Posterior vena cava (tissue), 2 donors: ENCODE measurements at places on chromosomes 13 and 19. TPM values are rescaled to one million over a fixed set of nuclear protein-coding genes. Genes with fewer than 3 reads are reported as not detected.

ZNF253 gene
- total RNA-seq: 6.9 TPM

DNA sequence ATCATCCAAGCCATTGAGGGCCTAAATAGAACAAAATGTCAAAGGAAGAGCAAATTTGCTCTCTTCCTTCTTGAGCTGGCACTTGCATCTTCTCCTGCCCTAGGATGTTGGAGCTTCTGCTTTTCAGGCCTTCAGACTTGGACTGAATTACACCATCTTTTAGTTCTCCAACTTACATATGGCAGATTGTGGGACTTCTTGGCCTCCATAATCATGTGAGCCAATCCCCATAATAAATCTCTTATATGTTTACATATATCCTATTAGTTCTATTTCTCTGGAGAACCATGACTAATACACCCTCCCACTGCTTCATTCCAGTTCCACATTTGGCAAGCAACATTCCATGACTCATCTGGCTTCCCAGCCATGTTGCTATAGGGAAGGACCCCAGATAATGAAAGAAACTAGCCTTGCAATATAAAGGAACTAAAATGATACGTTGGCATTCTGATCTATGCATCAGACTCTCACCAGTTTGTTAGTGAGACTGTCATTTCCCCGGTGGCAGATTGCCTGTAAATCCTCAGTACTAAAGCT is 11.0 kb upstream of the ACOD1 start:
- no peak for DNase-seq

GRCh38 chr19:342801-343421 is 1.7 kb downstream of the MIER2 start:
- peak; percentile 86 for DNase-seq

DNA sequence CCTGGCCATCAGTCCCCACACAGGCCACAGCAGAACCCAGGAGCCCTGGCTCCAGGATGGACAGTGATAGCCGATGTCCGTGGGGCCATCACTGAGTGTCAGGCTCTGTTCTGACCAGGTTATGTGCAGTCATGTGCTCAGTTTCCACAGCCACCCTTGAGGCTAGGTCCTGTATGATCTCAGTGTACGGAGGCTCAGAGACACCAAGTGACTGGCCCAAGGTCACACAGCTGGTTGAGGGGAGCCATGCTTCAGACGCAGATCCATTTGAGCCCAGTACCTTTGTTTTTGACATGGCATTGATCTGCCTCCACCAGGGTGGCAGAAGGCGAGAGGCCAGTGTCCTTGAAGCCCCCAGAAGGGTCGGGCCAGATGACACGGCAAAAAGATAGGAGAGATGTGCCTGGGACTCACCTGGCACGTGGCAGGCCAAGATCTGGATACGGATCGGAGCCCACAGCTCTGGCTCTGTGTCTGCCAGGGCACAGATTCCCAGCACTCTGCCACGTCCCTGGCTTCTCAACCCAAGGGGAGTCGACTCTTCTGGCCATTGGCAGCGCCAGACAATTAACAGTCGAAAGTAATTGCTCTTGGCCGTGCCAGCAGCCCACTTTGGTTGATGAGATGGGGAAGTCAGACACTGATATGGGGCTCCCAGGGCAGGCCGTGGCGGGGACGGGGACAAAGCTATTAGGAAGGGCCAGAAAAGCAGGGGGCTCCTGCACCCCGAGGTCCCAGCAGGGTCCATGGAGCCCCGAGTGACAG is 15.6 kb downstream of the EVI5L start:
- DNase-seq: no peak

DNA sequence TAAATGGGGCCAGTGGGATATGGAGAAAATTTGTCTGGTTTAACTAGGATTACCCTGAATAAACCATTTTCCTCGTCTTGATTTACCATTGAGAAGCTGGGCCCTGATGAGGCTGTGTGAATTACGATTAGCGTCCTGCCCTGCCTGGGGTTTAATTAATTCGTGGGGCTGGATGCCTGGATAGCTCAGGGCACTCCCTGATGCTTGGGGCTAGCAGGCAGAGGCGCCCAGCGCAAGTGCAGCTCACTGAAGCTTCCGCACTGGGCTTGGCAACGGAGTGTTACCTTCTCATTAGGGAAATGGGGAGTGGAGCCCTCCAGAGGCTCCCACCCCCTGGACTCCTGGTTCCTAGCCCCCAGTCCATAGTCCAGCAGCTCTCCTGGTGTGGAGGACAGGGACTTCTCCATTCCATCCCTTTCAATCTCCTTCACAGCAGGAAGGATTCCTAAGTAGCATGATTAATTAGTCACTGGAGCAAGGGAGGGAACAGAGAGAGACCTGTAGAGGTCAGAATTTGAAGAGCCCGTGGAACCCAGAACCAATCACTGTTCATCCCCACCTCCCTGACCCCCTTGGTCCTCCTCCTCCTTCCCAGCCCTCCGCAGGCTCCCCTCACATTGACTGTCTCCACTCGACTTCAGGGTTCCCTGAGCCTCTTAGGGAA is 107.2 kb downstream of the UQCRFS1 start:
- peak; percentile 53 for DNase-seq

GRCh38 chr13:98978280-98978679 is 416 bp upstream of the DOCK9 start:
- DNase-seq: no peak
